ENCODE measurements at places on chromosomes 7 and 10.
A peak's percentile ranks its signal among the peaks of the same experiment; 100 is the strongest.

GRCh38 chr7:83663131-83663530, 14.2 kb upstream of the SEMA3E start:
- no peak for DNase-seq

DNA sequence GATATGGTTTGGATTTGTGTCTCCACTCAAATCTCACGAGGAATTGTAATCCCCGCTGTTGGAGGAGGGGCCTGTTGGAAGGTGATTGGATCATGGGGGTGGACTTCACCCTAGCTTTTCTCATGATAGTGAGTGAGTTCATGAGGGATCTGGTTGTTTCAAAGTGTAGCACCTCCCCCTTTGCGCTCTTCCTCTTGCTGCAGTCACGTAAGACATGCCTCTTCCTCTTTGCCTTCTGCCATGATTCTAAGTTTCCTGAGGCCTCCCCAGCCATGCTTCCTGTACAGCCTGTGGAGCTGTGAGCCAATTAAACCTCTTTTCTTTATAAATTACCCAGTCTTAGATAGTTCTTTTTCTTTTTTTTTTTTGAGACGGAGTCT, 17.1 kb downstream of the CDNF start:
- DNase-seq = no peak

DNA sequence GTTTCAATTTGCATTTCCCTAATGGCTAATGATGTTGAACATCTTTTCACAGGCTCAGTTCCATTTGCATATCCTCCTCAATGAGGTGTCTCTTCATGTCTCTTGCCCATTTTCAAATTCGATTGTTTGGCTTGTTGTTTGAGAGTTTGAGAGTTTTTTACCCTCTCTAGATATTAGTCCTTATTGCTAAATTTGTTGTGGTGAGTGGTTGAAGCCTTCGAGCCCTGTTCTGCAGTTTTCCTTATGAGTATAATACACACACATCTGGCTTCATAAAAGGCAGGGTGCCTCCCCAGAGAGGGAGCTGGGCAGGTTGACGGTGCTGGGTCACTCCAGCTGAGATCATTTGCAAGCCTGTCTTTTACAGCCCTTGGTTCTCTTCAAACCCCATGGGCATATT, 65.1 kb downstream of the RGS10 start:
- DNase-seq = peak; percentile 64

- no peak for DNase-seq
These were observed 168.7 kb upstream of the ZNF32 start for GRCh38 chr10:43817368-43817767.

DNA sequence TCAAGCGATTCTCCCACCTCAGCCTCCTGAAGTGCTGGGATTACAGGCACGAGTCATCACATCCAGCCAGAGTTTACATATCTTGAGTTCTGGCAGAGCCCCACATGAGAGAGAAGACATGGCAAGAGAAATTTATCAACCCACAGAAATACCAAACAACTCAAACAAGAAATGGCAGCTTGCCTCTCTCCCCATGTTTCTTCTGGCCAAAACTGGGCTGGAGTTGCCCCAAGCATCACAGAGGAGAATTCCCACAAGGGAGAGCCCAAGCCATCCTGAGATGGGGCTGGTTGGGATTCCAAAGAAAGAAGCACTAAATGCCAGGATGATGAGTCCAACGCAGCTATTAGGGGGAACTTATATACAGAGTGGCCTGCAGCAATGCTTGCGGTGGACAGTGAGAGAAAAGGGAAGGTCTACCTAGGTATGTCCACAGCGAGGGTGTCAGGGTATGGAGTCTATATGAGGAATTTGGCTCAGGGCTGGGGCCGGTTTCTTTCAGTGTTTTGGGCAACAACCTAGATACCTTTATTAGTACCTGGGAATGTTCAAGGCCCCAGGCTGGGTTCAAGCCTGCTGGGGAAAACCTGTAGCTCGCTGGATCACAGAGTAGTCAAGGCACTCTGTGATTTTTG, 14.5 kb upstream of the PAX4 start:
- no peak for DNase-seq

- no peak for DNase-seq
These were observed 29.0 kb upstream of the EIF5AL1 start for GRCh38 chr10:79483299-79483698.

- no peak for DNase-seq
These were observed 39.2 kb upstream of the TUBB8 start for GRCh38 chr10:88253-88652.

Data from stimulated activated naive B cell treated with anti-CD40 and anti-IgM and Interleukin-4, amounts not matched to agents 10 μg/mL and 1 μg/mL and 100 μg/mL, for 72 hours (primary cell).